ENCODE measurements at places on chromosomes 7 and 10.
A peak's percentile ranks its signal among the peaks of the same experiment; 100 is the strongest.

DNA sequence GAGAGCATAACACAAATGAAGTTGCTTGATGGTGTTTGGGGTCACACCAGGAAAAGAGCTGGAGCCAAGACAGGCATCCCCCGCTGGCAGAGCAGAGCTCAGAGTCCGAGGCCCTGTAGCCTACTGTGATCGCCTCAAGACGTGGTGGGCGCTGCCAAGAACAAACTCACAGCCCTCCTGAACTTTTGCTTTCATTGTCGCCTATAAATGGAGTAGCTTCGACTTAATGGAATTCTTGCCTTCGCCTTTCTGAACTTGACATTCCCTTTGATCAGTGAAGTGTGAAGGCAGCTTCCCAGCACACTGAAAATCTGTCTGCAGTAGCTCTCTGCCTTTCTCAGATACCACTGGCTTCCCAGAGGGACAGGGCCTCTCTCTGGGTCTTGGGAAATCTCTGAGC lies 21.3 kb downstream of the CPXM2 start:
- no peak for DNase-seq

DNA sequence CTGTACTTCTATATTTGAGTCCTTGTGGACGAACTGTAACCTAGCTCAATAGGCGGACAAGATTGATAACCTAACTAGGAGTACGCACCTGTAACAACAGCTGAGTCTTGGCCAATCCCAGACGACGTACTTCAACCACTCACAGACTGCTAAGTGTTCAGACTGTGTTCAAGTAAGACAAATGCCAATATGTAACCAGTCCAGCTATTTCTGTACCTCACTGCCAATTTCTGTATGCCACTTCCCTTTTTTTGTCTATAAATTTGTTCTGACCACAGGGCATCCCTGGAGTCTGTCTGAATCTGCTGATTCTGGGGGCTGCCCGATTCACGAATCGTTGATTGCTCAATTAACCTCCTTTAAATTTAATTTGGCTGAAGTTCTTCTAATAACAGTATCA lies 32.2 kb downstream of the HACD1 start:
- no peak for DNase-seq

DNA sequence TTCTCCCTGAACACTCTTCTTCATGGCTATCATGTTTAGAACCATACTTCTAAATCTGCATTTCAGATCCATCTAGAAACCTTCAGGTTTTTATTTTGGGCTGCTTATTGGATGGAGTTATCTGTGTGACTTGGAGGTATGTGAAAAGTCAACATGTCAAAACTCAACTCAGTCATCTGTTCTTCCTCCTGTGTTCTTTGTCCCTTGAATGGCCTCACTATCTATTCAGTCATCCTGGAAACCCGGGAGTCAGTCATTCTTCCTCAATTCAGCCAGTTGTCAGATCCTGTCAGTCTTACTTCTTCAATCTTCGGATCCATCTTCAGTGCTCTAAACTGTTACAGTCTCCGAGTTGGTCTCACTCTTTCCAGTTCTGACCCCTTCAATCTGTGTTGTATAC lies 52.2 kb downstream of the VKORC1L1 start:
- no peak for DNase-seq

- DNase-seq = no peak
Observed at GRCh38 chr7:19145434-19146115, 354 bp upstream of the FERD3L start.

- DNase-seq = no peak
Observed at GRCh38 chr10:4596951-4597350, 229.1 kb upstream of the AKR1E2 start.

GRCh38 chr7:12768948-12769347 lies 81.5 kb downstream of the ARL4A start:
- DNase-seq = no peak

- no peak for DNase-seq
Observed at GRCh38 chr7:99971242-99971641, 4.6 kb downstream of the AZGP1 start.

GRCh38 chr10:17233286-17233991 lies 5.4 kb downstream of the VIM start:
- no peak for DNase-seq

DNA sequence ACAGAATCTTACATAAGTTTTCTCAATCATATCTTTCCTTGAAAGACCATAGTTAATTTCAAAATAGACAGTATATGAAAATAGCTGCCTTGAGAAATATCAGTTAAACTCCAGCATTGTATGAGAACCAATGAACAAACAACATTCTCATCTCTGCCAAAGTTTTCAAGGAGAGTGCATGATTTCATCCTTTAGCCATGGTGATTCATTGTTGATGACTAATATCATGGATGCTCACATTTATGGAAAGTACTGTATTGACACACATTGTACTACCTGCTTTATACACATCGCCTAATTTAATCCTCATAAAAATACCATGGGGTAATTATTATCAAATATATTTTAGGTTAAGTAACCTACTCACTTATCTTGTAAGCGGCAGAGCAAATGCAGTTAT lies 250.3 kb downstream of the CNTNAP2 start:
- DNase-seq = no peak

- DNase-seq = peak; percentile 2
Observed at GRCh38 chr10:130300608-130301020, 164.4 kb downstream of the GLRX3 start.

- peak; percentile 45 for DNase-seq
Observed at GRCh38 chr10:97640868-97641811, 669 bp downstream of the PI4K2A start.

DNA sequence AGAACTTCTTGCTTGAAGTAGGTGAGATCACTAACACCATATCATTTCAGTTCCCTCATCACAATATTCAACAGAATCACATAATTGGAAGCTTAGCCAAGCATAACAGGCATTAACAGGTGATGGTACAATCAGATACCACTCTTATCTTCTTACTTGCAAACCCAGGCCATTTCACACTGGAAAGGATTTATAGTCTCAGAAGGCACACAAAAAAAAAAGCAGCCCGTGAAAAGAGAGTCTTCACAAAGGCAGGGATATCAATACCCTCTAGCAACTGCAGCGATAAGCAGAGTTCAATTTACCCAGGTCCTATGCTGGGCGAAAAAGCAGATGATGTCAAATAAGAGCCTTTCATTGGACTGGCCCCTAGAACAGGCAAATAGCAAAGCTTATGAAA lies 1082.4 kb downstream of the XPNPEP1 start:
- no peak for DNase-seq

DNA sequence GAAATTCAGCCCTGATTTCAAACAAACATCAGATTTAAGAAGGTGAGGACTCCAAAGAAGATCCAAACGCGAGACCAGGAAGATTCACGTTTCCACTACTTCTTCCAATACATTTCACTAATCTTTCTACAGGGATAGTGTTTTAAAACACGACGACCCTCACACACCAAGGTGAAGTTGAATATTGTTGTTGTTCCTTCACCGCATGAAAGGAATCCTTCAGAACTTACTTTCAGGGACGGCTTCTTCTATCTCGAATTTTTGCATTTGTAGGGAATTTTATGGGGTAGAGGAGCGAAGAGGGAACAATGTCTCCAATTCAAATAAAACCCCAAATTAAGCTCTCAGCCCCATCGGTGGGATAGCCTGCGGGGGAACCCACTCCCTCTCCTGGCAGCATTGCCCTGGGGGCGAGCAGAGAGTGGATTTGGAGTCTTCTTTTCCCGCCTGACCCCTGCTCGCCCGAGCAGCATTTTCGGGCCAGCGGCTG lies 1.5 kb upstream of the GATA3 start:
- no peak for DNase-seq

DNA sequence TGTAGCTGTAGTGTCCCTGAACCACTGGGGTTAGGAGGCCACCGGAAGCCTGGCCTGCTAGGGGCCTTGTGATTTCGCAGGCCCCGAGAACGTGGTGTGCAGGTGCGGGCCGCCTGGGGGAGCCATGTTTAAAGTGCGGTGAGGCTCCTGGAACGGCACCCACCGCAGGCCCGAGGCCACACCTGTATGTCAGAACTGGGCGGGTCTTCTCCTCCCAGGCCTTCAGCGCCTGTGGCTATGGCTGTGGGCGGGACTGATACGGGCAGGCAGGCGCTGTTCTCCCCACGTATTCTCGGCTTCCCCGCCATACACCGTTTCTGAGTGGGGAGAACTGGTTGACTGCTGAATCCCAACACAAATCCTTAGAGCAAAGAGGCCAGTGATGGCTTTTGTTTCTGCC lies 74.8 kb downstream of the DNAJB6 start:
- no peak for DNase-seq

GRCh38 chr10:59967079-59967478 lies 60.7 kb upstream of the CCDC6 start:
- no peak for DNase-seq

DNA sequence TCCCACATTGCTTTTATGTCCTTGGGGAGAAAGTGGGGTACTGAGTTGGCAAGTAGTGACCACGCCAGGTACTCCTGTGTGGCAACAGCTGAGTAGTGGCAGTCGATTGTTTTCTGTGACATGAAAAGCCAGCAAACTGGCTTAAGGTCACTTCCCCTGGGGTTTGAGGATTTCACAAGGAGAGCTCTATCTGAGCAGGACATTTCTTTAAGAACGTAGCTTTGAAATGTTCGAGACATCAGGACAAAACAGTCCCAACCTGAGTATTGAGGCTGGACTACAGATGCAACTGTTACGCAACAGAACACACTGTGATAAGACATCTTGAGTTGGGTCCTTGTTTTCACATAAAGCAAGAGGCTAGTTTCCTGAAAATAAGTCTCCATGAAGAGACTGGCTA lies 146.7 kb upstream of the KLF14 start:
- no peak for DNase-seq

DNA sequence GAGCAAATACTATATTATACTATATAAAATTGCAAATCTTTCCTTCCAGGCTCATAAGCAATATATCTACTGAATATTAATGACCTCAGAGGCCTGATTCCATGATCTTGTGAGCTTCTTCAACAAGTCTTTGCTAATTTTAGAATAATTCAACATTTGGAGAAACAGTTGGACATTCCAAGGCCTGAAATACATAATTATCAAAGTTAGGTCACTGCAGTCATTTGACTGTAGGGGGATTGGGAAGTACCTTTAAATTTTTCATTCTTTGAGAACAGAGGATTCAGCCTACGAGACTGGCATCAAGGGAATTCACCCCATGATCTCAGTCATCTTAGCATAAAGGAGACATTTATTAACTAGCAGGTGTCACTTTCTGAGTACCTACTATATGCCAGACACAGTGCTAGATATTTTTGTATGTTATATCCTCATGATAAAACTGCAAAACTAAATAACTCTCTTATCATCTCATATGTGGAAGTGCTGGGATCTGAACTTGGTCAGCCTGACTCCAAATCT lies 85.4 kb downstream of the DOCK4 start:
- DNase-seq = no peak

- DNase-seq = no peak
Observed at GRCh38 chr7:141737118-141737835, 881 bp upstream of the SSBP1 start.

DNA sequence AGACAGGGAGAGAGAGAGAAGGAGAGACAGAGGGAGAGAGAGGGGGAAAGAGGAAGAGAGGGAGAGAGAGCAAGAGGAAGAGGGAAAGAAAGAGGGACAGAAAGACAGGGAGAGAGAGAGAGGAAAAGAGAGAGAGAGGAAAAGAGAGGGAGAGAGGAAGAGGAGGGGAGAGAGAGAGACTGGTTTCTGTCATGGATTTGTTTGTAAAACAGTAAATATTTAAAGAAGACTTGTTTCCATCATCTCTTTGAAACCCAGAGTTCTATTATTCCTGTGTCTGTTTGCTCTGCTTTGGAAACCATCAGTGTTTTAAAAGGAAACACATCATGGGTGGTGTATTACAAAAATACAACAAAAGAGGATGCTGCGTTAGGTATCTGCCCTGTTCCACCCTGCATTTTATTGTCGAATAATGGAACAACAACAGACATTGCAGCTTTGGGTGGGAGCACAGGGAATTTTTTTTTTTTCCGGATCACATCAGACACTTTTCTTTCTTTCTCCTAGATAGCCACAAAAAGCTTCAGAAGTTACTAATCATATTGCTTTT lies 150.7 kb upstream of the RSU1 start:
- no peak for DNase-seq

DNA sequence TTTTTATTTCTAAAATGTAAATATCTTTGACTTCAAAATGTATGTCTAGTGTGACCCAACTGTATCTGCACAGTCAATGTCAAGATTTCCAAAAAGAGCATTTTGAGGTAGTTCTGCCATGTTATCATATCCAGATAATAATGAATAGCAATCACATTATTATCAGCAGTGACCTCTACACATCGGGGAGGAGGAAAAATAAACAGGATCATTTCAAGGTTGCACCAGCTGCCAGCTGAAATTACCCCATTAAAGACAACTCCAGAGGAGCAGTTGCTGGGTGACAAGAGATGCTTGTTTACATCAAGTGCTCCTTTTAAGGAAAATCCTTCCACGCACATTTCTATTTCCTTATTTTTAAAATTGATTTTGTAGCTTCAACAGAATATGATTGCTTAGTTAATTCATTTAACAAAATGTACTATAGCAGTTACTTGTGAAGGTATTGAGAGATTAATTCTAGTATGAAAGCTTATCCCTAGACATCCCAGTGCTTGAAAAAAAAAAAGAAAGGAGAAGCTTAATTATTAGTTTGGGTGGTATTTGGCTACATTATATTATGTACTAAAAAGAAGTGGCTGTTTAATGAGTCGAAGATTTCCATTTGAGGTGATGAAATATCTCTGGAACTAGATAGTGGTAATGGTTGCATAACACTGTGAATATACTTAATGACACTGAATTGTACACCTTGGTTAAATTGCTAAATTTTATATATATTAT lies 19.3 kb upstream of the SLC35G1 start:
- DNase-seq = no peak

DNA sequence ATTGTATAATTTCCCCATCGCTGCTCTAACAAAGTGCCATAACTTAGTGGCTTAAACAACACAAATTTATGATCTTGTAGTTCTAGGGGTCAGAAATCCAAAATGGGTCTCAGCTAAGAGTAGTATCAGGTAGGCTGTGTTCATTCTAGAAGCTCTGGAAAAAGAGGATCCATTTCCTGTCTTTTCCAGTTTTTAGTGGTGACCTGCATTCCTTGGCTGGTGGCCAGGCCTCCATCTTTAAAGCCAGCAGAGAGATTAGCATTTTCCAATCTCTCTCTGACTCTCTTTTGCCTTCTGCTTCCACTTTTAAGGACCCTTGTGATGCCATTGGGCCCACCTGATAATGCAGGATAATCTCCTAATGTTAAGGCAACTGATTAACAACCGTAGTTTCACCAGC lies 41.0 kb upstream of the C10orf120 start:
- DNase-seq = no peak

- DNase-seq = no peak
Observed at GRCh38 chr10:84798312-84798711, 469.9 kb downstream of the CCSER2 start.

GRCh38 chr7:124480036-124480820 lies 285.4 kb downstream of the GPR37 start:
- DNase-seq = no peak

DNA sequence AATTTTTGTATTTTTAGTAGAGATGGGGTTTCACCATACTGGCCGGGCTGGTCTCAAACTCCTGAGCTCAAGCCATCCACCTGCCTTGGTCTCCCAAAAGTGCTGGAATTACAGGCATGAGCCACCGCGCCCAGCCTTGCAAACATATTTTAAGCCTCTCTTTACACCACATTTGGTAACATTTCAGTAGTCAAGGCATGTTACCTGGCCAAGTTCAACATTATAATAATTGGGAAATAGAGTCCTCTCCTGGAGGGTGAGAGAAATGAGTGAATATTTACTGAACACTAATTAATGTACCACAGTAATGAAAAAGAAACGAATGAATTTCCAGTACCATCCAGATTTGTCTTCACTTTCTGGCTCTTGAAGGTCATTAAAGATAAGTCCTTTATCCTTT lies 10.0 kb upstream of the CNOT4 start:
- DNase-seq = no peak
